Smooth muscle cell of bladder (primary cell): ENCODE measurements at places on chromosomes 11 and 22. TPM values are rescaled to one million over a fixed set of nuclear protein-coding genes. Genes with fewer than 3 reads are reported as not detected.

C11orf21 gene
- total RNA-seq = not detected in 2 replicates

OR1S1 gene
- not detected in 2 replicates for total RNA-seq

FADS2 gene
- 319 and 396 TPM in 2 replicates for total RNA-seq

UCP3 gene
- 0.14 and 0.55 TPM in 2 replicates for total RNA-seq

MS4A7 gene
- total RNA-seq = not detected in 2 replicates

FXYD2 gene
- total RNA-seq = not detected in 2 replicates

GAB4 gene
- not detected in 2 replicates for total RNA-seq

CAPRIN1 gene
- total RNA-seq = 145 and 164 TPM in 2 replicates

MS4A6A gene
- not detected in 2 replicates for total RNA-seq

MOV10L1 gene
- 8.6 and 14.8 TPM in 2 replicates for total RNA-seq

ART1 gene
- not detected in 2 replicates for total RNA-seq

CDC42EP1 gene
- total RNA-seq = 7.0 and 10.5 TPM in 2 replicates

CLP1 gene
- total RNA-seq = 12.4 and 16.5 TPM in 2 replicates

NCAPD3 gene
- 6.1 and 6.5 TPM in 2 replicates for total RNA-seq

TEX12 gene
- total RNA-seq = 0.14 and 0.28 TPM in 2 replicates

C11orf97 gene
- total RNA-seq = not detected in 2 replicates

SYT7 gene
- total RNA-seq = 0.74 and 1.4 TPM in 2 replicates

CRYBA4 gene
- not detected in 2 replicates for total RNA-seq

CARNS1 gene
- total RNA-seq = under 0.01 and 0.09 TPM in 2 replicates

CDON gene
- total RNA-seq = 8.8 and 16.9 TPM in 2 replicates

BARX2 gene
- not detected in 2 replicates for total RNA-seq

API5 gene
- 51.8 and 63.0 TPM in 2 replicates for total RNA-seq

PRAME gene
- not detected in 2 replicates for total RNA-seq

SCN2B gene
- total RNA-seq = under 0.01 TPM in 1 of 2 replicates, not detected in the other

TMEM191B gene
- total RNA-seq = 0.65 and 0.85 TPM in 2 replicates

DGCR6 gene
- total RNA-seq = 0.71 and 1.3 TPM in 2 replicates

RIMBP3C gene
- 0.14 and 0.18 TPM in 2 replicates for total RNA-seq

SLC35F2 gene
- 7.3 and 8.0 TPM in 2 replicates for total RNA-seq

LUZP2 gene
- total RNA-seq = 0.09 and 0.14 TPM in 2 replicates

CD248 gene
- total RNA-seq = 60.8 and 63.9 TPM in 2 replicates

NAV2 gene
- 1.7 and 4.1 TPM in 2 replicates for total RNA-seq

KCNQ1OT1 gene
- 4.0 and 4.9 TPM in 2 replicates for total RNA-seq

RFPL1 gene
- not detected in 2 replicates for total RNA-seq

OR2D2 gene
- 0.14 and 0.18 TPM in 2 replicates for total RNA-seq

GNAZ gene
- 3.4 and 3.7 TPM in 2 replicates for total RNA-seq

OR2AG2 gene
- total RNA-seq = under 0.01 TPM in 2 replicates

OR4D5 gene
- total RNA-seq = under 0.01 TPM in 1 of 2 replicates, not detected in the other

ELMOD1 gene
- 0.83 and 1.1 TPM in 2 replicates for total RNA-seq

SAA2 gene
- total RNA-seq = 0.28 TPM in 1 of 2 replicates, not detected in the other

NRGN gene
- total RNA-seq = 0.14 TPM in 1 of 2 replicates, not detected in the other

OR51B5 gene
- total RNA-seq = 0.18 and 0.28 TPM in 2 replicates

GAL3ST1 gene
- total RNA-seq = 0.18 and 0.43 TPM in 2 replicates

NAALADL1 gene
- 23.9 and 27.7 TPM in 2 replicates for total RNA-seq

APOL3 gene
- 13.5 and 14.0 TPM in 2 replicates for total RNA-seq

MS4A1 gene
- total RNA-seq = not detected in 2 replicates

MYO7A gene
- total RNA-seq = under 0.01 and 0.09 TPM in 2 replicates

CCDC73 gene
- not detected in 2 replicates for total RNA-seq

ARFGAP3 gene
- total RNA-seq = 65.7 and 76.8 TPM in 2 replicates

HORMAD2 gene
- total RNA-seq = under 0.01 TPM in 1 of 2 replicates, not detected in the other

GSTT2B gene
- total RNA-seq = 7.0 and 7.2 TPM in 2 replicates

MGAT3 gene
- total RNA-seq = under 0.01 and 0.09 TPM in 2 replicates

RASD2 gene
- under 0.01 and 0.46 TPM in 2 replicates for total RNA-seq
